ENCODE measurements at places on chromosomes 7 and 10.

DNA sequence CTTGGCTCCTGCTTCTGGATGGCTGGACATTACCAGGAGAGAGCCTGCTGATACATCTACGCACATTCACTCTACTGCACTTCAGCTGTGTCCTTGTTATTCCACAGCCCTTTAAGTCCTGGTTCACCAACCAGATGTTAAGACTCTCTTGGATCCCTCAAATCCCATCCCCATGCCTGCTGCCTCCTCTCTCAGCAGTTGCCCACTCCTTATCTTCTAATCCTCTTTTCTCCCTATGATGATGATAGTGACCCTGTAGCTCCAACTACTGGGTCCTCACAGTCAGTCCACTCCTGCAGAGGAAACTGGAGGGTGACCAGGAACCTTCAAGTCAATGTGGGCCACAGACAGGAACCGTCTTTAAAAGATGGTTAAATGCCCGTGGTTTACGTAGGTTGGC, 96.3 kb upstream of the PDCD4 start:
- DNase-seq: no peak

DNA sequence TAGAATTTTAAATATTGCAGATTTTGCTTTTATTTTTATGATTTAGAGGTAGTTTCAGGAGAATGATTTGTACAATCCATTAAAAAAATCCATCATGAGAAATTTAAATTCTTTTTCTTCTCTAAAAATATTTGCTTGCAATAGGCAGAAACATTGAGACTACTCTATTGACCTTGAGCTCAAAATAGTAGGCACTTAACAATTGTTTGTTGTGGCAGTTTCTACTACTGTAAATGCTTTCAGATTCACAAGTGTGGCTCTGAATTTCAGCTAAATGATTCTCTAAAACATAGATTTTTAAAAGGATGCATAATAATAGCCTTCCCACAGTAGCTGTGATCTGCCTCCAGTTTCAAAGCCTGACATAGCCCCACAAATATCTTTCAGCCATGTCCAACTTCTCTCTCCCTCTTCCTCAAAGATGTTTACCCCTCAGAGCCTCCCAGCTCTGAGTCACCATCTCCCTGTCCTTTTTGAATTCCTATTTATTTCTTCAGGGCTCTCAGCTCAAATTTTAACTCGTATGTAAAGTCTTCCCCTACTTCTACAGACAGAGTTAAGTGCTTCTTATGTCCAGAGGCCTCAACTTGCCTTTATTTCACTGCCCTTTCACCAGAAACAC, 160.5 kb downstream of the AOAH start:
- DNase-seq: no peak

DNA sequence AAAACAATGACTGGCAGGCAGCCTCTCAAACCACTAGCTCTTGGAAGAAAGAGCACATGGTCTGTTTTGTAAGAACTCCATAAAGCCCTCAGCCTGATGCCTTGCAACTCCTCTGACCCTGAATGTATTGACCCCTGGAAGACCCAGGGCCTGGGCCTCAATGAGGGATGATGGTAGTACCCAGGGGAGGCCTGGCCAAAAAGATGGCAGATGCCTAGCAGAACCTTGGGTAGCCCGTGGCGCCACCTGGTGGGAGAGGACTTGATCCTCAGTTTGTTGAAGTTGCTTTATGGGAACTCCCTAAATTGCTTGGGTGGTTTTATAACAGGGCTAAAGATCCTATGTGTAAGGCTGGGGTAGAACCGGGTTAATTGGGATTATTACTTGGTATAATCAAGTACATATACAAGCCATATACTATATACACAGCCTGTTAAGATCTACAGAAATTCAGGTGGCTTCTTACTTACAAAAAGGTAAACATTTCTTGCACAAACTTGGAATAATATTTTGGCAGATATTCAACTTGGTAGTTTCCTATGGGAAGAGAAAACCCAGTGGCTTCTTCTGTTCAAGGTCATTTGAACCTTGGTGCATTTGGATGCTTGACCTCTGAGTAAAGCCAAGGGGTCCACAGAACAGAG, 95.8 kb upstream of the CACUL1 start:
- DNase-seq: no peak

GRCh38 chr10:29158066-29158465, 130.8 kb upstream of the LYZL1 start:
- no peak for DNase-seq

DNA sequence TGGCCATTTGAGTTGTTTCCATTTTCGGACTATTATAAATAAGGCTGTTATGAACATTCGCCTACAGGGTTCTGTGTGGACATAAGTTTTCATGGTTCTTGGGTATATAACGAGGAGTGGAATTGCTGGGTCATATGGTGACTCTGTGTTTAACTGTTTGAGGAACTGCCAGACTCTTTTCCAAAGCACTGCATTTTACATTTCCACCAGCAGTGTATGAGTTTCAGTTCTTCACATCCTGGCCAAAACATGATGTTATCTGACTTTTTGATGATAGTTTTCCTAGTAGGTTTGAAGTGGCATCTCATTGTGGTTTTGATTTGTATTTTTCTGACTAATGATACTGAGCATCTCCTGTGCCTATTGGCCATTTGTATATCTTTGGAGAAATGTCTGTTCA, 5.4 kb downstream of the SUV39H2 start:
- DNase-seq: no peak

GRCh38 chr7:92732316-92733036, 103.9 kb downstream of the CDK6 start:
- no peak for DNase-seq

- no peak for DNase-seq
Measured at GRCh38 chr7:42168512-42168911, 68.5 kb downstream of the GLI3 start.

DNA sequence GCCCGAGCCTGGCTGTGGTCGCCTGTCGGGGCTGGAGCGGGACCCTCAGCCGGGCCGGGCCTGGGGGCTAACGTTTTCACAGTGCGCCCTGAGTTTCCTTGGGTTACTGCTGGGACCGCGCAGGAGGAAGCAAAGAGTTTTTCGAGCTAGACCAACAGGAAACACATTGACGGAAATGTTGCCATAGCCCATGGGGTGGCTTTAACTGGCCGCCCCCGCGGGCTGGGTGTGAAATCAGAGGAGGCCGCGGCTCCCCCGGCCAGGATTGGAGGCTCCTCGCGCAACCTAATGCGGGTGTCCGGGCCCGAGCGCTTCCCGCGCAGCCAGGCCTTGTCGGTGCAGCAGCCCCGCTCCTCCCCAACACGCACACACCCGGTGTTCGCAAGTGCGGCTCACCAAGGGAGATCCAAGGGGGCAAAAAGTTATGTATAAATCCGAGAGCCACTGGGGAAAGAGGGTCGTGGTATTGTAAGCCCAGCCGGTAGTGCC, 1.9 kb downstream of the HHEX start:
- no peak for DNase-seq

Data from occipital lobe (tissue), 3 donors.